Astrocyte of the cerebellum (primary cell): ENCODE measurements at places on chromosomes 2 and 18.

DNA sequence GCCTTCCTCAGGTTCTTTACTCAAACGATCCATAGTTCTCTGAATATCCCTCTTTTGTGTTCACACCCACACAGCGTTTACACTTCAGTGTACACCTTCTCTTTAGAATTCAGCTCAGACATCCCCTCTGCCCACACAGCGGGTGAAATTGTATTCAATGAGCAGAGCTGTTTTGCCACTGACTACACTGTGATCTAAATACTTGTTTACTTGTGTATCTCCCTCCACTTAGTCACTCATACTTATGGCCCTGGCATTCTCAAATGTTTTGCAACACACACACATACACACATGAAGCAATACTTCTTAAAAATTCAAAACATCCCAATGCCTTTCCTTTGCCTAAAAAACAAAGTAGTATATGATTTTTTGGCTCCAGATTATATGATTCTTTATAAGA is 297.1 kb downstream of the TMX3 start:
- no peak for DNase-seq

GRCh38 chr18:39607034-39607433 is 2041.4 kb upstream of the CELF4 start:
- no peak for DNase-seq

DNA sequence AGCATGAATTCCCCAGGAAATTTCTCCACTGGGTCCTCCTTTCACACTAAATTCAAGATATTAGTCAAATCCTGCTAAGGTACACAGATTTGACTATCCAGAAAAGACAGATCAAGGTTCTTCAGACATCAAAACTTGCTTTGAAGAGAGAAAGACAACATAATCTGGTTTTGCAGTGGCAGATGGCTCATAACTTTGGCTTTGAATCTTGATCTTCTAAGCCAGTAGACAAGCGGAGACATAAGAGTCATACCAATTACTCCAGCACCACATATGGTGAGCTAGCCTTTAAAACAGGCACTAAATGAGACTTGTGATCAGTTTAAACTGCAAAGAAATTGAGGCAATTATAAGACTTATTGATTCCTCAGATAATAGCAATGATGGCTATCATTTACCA is 29.3 kb downstream of the PDE11A start:
- no peak for DNase-seq

- DNase-seq = no peak
Measured at GRCh38 chr2:43444989-43445645, 150.7 kb downstream of the THADA start.

DNA sequence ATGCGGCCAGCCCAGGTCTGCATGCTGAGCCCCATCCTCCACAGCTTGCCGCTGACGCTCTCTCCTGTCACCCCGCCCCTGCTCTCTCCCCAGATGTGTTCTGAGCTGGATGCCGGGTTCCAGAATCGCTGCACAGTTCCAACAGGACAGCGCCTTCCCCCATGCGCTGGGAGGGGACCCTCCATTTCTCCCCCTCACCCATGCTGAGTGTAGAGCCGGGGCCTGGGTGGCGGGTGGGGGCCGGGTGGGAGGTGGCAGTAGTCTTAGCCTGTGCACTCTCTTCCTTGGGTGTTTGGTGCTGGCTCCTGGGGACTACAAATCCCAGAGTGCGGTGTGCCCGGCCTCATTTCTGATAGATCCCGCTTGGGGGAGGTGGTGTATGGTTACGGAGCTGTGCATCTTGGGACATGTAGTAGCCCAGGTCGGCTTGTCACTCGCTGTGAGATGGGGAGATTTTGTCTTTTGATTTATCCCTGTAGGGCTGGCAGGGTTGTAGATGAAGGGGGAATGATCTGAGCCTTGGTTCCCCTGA is 6.8 kb downstream of the DNAJB2 start:
- no peak for DNase-seq

DNA sequence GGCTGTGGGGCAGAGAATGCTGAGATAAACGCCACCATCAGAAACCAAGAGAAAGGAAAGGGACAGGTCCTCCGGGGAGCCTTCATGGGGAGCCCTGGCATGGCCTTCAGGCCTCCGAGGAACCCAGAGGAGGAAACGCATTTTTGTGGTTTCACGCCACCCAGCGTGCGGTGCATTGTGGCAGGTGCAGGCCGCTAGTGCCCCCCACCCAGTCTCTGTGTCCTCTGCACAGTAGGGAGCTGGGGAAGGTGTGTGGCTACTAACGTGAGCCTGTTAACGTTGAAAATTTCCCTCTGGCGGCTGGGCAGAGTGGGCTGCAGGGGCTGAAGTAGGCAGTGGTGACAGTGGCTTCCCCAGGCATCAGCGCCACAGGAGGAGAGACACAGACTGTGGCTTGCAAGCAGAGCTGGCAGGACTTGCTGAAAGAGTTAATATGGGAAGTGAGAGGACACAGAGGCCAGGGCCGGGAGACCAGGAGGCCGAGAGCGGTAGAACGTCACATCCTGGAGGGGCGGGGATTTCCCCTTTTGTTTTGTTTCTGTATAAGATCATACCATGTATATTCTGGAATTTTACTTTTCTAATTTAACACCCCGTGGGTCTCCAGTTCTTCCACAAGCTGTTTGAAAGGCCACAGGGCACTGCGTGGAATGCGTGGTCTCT is 166.9 kb downstream of the GBX2 start:
- no peak for DNase-seq

- DNase-seq = no peak
Measured at GRCh38 chr18:37964885-37965571, 399.4 kb upstream of the CELF4 start.

DNA sequence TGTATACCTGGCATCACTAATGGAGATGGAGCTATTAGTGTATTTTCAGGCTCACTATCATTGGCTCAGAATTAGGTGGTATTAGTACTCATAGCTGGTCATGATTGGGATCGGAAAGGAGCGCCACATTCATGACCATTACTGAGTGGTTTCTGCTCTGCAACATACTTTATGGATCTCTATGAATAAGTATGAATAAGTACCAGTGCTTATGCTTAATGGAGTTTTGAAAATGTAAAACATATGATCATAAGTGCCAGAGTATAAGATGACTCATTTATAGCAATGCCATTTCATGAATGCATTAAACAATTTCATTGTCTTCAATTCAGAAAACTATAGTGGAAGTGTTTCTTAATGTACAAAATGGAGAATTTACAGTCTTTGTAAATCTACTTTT is 156.7 kb downstream of the GALNT3 start:
- DNase-seq = no peak

- no peak for DNase-seq
Measured at GRCh38 chr18:43917520-43917919, 640.2 kb upstream of the SYT4 start.

- no peak for DNase-seq
Measured at GRCh38 chr18:76395609-76396008, 99.4 kb downstream of the ZNF516 start.

- peak; percentile 22 for DNase-seq
Measured at GRCh38 chr2:100818606-100819369, 1.2 kb upstream of the NPAS2 start.

- no peak for DNase-seq
Measured at GRCh38 chr2:125745514-125745913, 910.4 kb upstream of the GYPC start.
